DMS79 treated with DMSO at 0.1 percent for 48 hours (cell line): ENCODE measurements at places on chromosomes 2 and 18.
A peak's percentile ranks its signal among the peaks of the same experiment; 100 is the strongest.

DNA sequence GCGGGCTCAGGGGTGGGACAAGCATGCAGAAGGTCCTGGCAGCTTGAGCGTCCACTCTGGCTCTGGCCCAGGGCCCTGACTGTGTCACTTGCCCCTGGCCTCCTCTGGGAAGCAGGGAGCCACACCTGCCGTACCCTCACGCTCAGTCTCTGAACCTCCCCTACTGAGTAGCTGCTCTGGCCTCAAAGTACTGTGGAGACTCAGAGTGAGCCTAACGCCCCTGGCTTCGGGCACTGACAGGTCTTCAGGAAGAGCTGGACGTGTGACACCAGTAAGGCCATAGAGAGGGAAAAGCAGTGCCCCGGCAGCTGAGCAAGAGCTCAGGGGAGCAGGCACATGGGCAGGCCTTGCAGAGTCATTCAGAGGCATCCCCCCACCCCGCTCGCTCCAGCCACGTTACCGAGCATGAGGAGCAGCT is 73.3 kb downstream of the SFXN5 start:
- no peak for DNase-seq

DNA sequence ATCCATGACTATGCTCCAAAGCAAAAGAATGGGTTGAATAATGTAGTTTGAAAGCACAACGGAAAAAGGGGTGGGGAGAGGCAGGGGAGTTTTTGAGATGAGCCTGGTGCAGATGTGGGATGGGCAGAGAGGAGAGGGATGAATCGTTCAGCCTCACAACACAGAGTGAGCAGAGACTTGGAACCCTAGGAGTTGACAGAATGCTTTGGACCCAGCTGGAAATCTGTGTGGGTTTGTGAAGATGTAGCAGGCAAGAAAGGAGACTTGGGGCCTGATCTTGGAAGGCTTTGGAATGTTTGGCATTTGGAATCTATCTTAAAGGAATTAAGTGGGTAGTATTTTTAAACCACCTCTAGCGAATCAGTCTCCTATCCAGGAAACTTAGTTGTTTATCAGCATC is 66.0 kb upstream of the KCTD1 start:
- DNase-seq = no peak

- DNase-seq = peak; percentile 50
These were observed 7.1 kb downstream of the HOXD8 start for GRCh38 chr2:176136374-176137251.

- no peak for DNase-seq
These were observed 416.1 kb downstream of the ARHGAP15 start for GRCh38 chr2:143545059-143545948.

- no peak for DNase-seq
These were observed 48.0 kb downstream of the CDK15 start for GRCh38 chr2:201854221-201854801.

DNA sequence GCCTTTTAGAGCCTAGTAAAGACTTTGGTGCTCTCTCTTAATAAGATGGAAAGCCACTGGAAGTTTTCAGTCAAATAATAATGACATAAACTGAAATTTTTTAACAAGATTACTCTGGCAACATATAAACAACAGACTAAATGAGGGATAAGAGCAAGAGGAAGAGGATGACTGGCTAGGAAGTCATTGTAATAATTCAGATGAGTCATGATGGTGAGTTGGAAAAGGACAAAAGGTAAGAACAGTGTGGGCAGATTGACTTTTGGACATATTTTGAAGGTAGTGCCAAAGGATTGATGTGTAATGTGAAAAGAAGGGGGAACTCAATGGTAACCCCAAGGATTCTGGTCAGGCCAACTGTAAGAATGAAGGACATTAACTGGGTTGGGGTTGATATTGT is 310.3 kb downstream of the NOL4 start:
- DNase-seq = no peak

DNA sequence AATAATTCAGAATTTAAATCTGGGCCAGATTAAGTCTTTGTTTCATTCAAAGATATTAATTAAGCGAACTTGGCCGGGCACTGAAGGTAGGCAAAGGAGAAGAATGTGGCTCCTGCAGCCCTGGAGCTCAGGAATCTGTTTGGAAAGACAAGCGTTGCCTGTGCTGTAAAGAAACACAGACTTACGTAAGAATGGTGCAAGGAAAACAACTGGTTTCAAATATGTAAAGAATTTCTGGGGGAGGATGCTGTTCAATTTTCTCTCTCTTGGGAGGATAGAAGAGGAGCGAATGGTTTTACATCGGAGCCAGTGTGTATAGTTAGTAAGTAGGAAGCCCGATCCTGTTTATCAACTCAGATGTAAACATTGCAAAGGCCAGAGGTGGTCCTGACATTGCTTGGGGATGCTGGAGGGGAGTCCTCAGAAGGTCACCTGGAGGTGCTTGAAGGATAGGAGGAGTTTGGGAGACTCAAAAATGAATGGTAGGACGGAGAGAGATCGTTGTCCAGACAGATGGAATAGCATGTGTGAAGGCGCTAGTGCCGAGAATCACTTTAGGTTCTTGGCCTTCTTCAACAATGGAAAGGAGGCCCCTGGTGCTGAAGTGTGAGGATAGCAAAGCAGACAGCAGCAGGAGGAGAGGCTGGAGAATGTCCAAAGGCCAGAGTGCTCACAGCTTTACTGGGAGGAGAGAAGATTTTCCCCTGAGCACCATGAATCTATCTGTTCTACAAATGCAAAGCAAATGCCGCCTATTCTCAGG is 456.1 kb downstream of the LPIN1 start:
- no peak for DNase-seq

DNA sequence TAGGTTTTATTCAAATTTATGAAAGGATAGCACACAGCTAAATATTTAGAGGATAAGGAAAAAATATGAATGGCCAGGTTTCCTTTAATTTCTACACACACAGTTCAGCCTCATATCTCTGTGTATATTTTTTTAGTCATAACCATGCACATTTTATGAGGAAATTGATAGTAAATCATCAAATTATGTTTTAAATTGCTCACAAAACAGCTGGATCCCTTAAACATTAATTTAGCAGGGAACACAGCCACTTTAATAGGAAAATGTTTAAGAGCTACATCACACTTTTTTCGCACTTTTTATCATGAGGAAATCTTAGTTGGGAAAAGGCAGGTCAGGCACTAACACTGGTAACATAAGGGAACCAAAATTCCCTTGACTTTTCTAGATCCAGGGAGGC is 65.4 kb downstream of the PDE1A start:
- DNase-seq = no peak

- no peak for DNase-seq
These were observed 156.3 kb downstream of the IRS1 start for GRCh38 chr2:226643030-226643945.

DNA sequence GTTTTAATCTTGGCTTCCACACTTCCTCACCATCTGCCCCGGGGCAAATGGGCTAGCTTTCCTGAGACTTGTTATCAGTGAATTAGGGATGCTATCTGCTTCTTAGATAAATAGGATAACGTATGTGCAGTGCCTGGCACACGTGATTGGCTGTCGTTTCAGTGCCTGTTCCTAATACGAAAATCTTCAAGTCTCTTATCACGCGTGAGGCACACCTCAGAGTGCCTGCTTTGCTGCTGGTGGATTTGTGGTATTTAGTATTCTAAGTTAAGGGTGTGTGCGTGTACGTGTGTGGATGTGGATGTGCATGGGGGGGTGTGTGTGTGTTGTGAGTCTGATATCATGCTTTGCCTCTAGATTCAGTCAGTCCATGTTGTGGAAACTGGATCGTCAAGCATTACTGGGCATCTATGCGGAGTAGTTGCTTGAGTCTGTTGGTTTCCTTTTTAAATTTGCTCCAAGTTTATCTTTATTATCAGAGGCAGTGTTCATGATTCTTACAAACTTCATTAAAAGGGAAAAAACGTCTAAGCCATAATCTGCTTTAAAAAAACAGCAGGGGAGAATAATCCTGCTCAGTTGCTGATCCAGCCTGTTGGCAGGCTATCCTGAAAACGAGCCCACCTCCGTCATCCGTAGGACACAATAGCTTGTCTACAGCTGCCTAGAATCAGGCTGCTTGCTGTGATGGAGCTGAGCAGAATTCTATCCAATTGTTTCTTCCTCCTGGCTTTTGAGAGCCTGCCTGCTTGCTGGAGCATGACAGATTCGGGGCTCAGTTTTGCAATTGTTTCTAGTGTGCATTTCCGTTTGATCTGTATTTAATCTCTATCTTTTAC is 6.6 kb downstream of the SH3RF3 start:
- DNase-seq = peak; percentile 84

GRCh38 chr2:17873021-17873420 is 5.4 kb upstream of the KCNS3 start:
- no peak for DNase-seq

GRCh38 chr2:235091421-235091820 is 139.6 kb downstream of the SH3BP4 start:
- DNase-seq = no peak

DNA sequence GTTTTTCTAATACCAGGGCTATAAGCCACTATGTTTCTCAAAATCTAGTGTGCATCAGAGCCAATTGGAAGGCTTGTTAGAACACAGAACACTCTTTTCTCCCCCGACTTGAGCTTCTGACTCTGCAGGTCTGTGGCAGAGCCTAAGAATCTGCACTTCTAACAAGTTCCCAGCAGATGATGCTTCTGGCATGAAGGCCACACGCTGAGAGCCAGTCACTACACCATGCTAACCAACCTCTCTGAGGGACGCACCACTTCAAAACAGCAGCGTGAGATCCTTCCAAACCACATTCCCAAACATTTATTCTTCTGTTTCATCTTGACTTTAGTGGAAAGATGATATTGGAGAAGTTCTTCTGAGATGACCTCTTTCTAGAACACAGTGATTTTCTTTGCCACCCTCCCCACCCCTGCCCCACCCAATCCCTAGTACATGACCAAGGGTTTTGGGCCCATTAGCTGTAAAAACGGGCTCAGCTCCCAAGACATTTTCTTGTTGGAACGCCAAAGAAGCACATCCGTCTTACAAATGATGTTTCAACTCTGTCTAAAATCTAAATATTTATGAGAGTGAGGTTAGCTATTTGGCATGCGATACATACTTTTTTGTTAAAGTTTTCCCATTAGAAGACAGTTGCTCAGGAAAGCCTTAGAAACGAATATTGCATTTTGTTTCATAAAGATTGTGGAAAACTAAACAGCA is 391.9 kb downstream of the TMEM182 start:
- DNase-seq = no peak

DNA sequence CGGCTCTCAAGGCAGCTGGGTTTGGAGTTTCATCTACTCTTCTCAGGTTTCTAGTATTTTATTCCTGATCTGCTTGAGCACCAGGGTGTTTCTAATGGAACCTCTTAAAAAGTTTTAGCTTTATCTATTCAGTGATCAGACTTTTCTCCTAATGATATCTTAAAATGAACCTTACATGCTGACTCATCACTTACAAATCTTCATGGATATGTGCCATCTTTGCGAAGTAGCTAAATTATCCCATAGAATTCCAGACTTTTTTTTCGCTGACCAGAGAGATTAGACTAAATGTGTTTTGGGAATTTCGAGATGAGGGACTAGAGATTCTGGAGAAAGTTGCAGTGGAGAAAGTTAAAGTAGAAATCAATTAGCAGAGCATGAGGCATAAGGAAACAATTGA is 401.0 kb downstream of the GRB14 start:
- DNase-seq = no peak

GRCh38 chr2:42906111-42906556 is 113.8 kb upstream of the HAAO start:
- DNase-seq = no peak

DNA sequence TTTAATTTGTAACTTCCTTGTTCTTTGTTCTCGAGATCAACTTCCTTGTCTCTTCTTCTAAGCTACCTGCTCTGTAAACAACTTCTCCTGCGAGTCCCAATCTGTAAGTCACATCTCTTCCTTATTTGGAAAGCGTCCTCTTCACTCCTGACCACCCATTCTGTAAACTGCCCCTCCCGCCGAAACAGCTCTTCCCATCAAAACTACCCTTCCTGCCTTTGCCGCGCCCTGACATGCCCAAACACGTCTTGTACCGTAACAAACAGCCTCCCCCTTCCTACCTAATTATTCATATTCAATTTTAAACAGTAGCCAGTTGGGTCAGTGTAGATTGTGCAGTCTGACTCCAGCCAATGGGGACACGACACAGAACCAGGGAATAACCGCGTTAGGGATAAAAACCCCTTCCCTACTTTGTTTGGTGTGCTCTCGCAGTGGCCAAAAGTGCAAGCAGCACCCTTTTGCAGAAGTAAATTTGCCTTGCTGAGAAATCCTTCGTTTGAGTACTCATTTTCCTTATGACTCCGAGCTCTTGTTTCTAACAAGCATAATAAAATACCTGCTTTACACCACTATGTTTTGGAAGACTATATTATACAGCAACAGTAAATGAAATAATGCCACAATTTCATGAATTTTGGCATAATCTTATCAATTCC is 39.8 kb downstream of the PIAS2 start:
- DNase-seq = no peak

DNA sequence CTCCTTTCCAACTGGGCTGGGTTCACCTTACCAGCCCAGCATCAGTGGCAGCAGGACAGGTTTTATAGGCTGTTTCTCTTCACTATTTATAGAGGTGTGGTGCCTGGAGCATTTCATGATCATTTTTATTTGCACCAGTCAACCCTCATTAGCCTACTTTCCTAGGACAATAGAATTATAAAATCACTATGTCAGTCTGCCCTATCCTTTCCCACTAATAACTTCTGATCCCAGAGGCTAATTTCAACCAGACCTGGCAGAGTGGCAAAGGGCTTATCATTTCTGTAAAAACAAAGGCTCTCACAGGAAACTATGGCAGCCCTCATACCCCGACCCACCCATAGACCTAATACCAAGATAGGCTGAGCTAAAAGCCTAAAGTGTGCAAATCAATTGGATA is 243.5 kb upstream of the TMEFF2 start:
- no peak for DNase-seq

DNA sequence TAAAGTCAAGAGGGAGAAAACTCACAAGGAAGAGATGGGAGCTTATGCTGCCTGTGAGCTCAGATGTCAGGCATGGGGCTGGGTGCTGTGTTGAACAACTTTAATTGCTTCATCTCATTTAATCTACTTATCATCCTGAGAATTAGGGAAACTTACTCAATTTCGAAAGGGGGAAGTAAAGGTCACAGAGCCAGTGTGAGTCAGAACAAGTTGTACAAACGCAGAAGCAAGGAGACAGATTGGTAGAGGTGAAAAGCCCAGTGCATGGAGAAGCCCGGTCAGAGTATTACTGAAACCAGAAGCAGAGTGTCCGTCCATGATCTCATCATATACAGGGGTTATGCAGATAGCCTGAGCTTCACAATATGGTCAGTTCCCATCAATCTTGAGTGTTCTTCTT is 281.1 kb upstream of the POU3F3 start:
- no peak for DNase-seq

DNA sequence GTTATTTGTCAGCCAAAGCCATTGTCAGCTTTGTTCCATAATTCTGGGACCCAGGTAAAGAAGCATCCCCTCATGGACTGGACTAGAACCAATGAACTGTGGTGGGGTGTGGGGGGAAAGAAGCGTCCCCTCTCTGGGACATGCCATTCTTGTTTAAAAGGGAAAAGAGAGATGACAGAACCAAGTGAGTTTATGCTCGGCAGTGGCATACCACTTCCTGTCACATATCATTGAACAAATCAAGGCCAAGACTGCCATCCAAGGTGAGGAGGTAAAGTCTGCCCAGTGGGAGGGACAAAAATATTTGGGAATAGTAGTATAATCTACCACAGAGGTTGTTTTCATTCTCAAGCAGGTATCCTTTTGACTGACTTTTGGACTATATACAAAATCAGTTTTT is 4.7 kb upstream of the GLS start:
- DNase-seq = no peak
